ENCODE measurements at places on chromosomes 4 and X.

- DNase-seq = no peak
Measured at GRCh38 chr4:132809298-132810032, 339.6 kb upstream of the PCDH10 start.

GRCh38 chr4:26589705-26590104, 5.8 kb downstream of the TBC1D19 start:
- no peak for DNase-seq

GRCh38 chr4:16824278-16824806, 74.1 kb downstream of the LDB2 start:
- DNase-seq = no peak

- DNase-seq = no peak
Measured at GRCh38 chr4:47160095-47160494, 128.7 kb downstream of the GABRB1 start.

- no peak for DNase-seq
Measured at GRCh38 chr4:11252149-11252548, 176.5 kb downstream of the HS3ST1 start.

DNA sequence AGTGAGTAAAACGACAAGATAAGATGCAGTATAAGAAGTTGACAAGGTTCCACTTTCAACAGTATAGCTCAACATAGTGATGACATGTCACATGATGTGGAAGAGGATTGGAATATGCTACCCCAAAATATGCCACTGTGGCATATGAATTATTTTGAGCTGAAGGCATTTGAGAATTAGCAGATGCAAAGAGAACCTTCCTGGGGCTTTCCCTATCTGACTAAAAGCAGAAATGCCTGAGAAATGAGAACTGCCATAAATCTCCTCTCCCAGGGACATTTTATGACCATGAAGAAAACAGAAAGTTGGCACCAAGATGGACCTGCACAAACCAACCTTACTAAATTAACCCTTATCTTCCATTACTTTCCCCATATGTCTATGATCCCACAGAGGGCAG, 24.8 kb downstream of the CDKN2AIP start:
- no peak for DNase-seq

DNA sequence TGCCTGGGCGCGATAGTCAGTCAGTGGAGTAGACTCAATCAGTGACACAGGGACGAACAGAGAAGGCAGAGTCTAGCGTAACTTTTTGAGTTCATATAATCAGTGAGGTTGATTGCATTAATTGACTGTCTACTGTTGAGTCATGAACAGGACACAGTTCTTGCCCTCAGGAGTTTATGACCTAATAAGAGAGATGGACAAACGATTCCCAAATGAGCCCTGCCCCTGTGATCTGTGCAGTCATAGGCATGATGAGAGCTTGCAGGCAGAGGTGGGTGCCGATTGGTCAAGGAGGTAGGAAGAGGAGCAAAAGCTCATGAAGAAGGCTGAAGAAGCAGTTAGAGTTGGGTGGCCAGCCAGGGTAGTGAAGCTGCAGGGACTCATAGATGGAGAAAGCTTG, 57.1 kb downstream of the ADD1 start:
- DNase-seq = no peak

- no peak for DNase-seq
Measured at GRCh38 chr4:61180405-61180804, 19.7 kb upstream of the ADGRL3 start.

Data from DMS79 treated with DMSO at 0.1 percent for 48 hours (cell line).